ENCODE measurements at places on chromosomes 7 and 10.

DNA sequence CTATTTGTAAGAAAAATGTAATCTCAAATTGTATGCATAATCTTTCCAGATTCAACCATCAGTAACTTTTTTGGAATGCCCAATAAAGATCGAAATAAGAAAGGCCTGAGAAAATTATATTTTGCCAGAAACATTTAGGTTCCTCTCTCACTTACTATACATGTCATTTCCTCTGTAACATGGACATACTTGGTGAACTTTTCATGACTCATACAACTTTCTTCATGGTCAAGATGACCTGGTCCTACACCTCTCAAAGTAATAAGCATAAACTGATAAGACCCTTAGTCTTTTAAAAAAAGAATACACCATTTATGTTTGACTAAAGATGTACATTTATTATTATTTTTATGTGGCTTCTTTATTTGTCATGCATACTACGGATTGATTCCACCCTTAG lies 125.3 kb downstream of the REEP3 start:
- H3K4me1 ChIP-seq = no peaks in the 10 kb centered on the region
- no peaks in the 10 kb centered on the region for H3K36me3 ChIP-seq
- H3K27ac ChIP-seq = no peak overlapping the region
- no peak overlapping the region for H3K4me3 ChIP-seq
- H3K27me3 ChIP-seq = no peaks in the 10 kb centered on the region
- no peak for DNase-seq

GRCh38 chr7:15580604-15581351 lies 19.0 kb upstream of the AGMO start:
- H3K4me1 ChIP-seq = no peaks in the 10 kb centered on the region
- no peak overlapping the region for H3K27ac ChIP-seq
- no peaks in the 10 kb centered on the region for H3K36me3 ChIP-seq
- H3K27me3 ChIP-seq = no peaks in the 10 kb centered on the region

GRCh38 chr10:113151190-113151666 lies 201.2 kb downstream of the TCF7L2 start:
- no peak for DNase-seq
- H3K4me1 ChIP-seq = no peaks in the 10 kb centered on the region
- no peaks in the 10 kb centered on the region for H3K36me3 ChIP-seq
- H3K27me3 ChIP-seq = no peaks in the 10 kb centered on the region

DNA sequence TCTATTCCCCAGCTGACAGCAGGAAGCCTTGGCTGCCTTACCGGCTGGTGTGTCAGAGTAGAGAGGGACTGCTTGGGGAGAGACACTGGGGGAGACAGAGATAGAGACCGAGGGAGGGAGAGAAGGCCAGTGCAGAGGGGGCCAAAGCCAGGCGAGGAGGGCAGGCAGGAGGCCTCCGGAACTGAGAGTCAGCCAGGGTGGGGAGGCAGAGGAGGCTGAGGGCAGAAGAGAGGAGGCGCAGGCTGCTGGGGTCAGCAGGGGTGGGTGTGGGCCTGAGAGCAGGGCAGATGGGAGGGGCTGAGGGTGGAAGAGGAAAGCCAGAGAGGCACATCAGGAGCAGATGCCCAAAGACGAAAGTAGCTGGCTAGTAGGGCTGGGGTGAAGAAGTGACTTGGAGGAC lies 57.2 kb upstream of the PAX2 start:
- H3K27me3 ChIP-seq = peaks cover 13% of the 10 kb centered on the region
- no peak overlapping the region for H3K27ac ChIP-seq
- DNase-seq = no peak
- H3K4me3 ChIP-seq = no peak overlapping the region
- H3K4me1 ChIP-seq = no peaks in the 10 kb centered on the region

- no peaks in the 10 kb centered on the region for H3K4me1 ChIP-seq
- no peaks in the 10 kb centered on the region for H3K27me3 ChIP-seq
- no peak overlapping the region for H3K27ac ChIP-seq
- no peaks in the 10 kb centered on the region for H3K36me3 ChIP-seq
These were observed 377.1 kb upstream of the DPP6 start for GRCh38 chr7:153675131-153675530.

DNA sequence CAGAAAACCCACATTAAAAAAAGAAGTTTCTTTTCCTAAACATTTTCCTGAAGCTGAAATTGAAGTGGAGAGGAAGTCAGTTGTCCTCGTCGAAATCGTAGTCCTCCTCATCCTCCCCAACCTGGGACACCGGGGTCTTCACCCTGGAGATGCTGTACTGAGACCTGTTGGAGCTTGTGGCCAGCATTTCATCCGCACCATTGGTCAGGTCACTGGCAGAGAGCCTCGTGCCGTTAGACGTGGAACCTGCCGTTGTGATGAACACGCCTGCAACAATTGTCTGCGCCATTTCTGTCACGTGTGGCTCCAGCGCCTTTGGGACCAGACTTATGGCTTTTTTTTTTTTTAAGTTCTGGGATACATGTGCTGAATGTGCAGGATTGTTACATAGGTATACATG lies 23.8 kb downstream of the CD36 start:
- DNase-seq = no peak
- no peak overlapping the region for H3K27ac ChIP-seq

- H3K4me3 ChIP-seq = no peak overlapping the region
- no peak for DNase-seq
- H3K4me1 ChIP-seq = no peaks in the 10 kb centered on the region
- H3K36me3 ChIP-seq = no peaks in the 10 kb centered on the region
- H3K27ac ChIP-seq = no peak overlapping the region
These were observed 41.1 kb downstream of the OTUD1 start for GRCh38 chr10:23479798-23480473.
